ENCODE measurements at places on chromosomes 3 and 15.
A peak's percentile ranks its signal among the peaks of the same experiment; 100 is the strongest.

GRCh38 chr3:153242896-153243295, 80.9 kb downstream of the RAP2B start:
- no peak for DNase-seq

- no peak for DNase-seq
Measured at GRCh38 chr15:92753591-92753990, 98.0 kb upstream of the FAM174B start.

DNA sequence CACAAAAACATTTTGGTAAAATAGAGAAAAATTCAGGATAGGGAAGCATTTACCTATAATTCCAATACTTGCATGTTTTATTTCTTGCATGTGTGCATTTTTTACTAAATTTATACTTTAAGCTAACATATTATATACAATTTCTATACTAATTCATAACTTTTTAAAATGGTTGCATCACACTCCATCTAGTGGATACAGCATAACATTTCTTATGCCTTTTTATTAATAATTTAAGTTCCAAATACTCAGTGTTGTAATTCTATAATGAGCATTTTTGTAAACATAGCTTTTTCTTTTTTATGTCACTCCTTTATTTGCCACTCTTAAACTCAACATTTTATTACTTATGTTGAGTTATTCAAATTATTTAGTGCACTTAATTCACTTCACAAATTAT, 477.7 kb downstream of the ZBBX start:
- no peak for DNase-seq

- no peak for DNase-seq
Measured at GRCh38 chr3:149364624-149365023, 12.8 kb downstream of the TM4SF1 start.

- no peak for DNase-seq
Measured at GRCh38 chr3:36840453-36840921, 76.1 kb upstream of the DCLK3 start.

DNA sequence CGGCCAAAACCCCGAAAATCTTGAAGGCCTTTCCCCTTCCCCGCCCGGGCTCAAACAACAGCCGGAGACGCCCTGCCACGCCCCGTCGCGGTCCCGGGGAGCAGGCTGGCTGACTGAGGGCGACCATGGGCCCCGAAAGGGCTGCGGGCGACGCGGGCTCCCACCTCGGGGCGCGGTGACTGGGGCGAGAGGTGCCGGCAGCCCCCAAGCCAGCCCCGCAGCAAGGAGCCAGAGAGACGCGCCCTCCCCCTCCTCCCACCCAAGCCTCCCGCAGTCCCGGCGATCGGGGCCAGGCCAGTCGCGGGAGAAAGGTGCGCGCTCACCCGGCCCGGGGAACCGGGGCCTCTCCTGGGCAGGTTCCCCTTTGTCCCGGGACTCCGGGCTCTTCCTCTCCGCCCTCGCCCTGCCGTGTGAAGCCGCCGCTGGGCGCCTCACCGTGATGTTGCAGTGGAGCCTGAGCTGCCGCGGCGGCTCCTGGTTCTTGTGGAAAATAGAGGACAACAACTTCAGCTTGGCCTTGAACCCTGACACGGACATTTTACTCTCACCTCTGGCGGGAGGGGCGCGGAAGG, 30.6 kb upstream of the ZSCAN2 start:
- peak; percentile 39 for DNase-seq

- DNase-seq = no peak
Measured at GRCh38 chr15:42808913-42809312, 72.0 kb upstream of the CDAN1 start.

GRCh38 chr15:89002281-89002761, 85.9 kb upstream of the ABHD2 start:
- DNase-seq = no peak

DNA sequence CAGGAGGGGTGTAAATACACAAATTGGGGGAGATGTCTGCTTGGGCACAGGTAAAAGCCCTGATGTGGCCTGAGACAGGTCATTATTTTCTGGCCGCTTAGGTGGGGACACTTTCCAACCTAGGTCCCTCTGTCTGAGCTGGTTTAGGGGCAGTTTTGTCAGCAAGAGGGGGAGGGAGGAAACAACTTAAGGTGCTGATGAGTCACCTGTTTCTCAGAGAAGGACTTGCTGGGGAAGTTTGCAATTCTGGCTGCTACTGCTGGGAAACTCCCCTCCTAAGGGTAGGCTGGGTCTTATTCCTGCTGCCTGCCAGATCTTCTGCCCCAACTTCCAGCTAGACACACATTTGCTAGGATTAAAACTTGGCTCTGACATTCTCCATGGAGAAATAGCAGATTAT, 4.8 kb upstream of the RHOV start:
- no peak for DNase-seq

DNA sequence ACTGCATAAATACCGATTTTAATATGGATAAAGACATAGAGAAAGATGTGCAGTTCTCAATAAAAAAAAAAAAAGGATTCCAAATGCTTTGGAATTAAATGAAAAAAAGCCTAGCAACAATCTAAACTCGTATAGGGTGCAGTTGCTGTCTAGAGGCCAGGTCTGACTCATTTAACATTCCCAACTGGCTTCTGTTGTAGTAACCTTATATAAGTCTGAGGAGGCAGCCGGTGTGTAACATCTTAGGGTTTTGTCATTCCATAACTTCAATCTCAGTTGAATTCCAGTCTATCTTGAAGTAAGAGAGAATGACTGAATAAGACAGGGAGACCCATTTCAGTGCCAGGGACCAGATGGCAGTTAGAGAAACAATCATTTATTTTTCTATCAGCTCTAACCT, 6.5 kb downstream of the PDCD10 start:
- no peak for DNase-seq

DNA sequence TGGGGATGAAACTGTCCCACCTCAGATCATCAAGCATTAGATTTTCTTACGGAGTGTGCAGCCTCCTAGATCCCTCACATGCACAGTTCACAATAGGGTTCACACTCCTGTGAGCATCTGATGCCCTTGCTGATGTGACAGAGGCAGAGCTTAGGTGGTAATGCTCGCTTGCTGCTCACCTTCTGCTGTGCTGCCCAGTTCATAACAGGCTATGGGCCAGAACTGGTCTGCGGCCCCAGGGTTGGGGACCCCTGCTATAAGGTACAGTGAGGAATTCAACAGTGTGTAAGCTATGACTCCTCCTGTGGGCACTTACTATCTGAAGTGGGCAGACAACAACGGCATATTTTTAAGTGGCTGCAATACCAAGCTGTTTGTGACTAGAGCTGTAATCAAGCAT, 187.9 kb upstream of the BHLHE40 start:
- no peak for DNase-seq

GRCh38 chr3:153350420-153350819, 188.4 kb downstream of the RAP2B start:
- DNase-seq = no peak

GRCh38 chr3:458653-459310, 262.2 kb downstream of the CHL1 start:
- DNase-seq = no peak

- no peak for DNase-seq
Measured at GRCh38 chr15:74275957-74276356, 39.8 kb downstream of the CCDC33 start.

DNA sequence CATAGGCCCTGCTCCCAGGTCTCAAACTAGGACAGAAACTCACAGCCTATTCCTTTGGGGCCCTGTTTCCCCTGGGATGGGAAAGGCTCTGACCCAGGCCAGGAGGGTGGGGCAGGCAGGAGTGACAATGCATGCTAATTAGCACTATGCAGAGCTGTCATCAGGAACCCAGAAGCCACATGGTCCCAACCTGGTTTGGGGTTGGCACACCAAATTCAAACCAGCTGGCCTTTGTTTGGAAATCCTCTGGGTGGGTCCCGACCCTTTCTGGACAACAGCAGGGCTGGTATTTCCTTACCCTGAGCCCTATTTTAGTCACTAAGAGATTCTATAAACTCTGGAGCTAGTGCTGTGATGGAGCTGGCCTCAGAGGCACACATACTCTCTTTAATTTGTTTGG, 166.2 kb downstream of the LRTM1 start:
- DNase-seq = no peak

GRCh38 chr3:143118630-143119008, 952 bp upstream of the CHST2 start:
- DNase-seq = no peak

GRCh38 chr3:127408022-127408683, 120.3 kb upstream of the PRR20G start:
- DNase-seq = no peak

DNA sequence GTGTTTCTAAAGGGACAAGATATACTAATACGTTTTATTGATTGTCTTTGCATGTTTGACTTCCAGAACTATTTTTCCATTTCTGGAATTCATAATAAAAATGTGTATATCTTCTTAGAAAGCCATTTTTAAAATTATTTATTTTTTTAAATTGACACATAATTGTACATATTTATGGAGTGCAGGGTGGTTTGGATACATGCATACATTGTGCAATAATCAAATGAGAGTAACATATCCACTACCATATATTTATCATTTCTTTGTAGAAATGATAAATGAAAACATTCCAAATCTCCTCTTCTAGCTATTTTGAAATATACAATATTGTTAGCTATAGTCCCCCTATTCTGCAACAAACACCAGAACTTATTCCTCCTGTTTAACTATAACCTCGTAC, 156.5 kb upstream of the ABI3BP start:
- DNase-seq = no peak

GRCh38 chr3:44340058-44340395, 1.5 kb downstream of the TCAIM start:
- no peak for DNase-seq

DNA sequence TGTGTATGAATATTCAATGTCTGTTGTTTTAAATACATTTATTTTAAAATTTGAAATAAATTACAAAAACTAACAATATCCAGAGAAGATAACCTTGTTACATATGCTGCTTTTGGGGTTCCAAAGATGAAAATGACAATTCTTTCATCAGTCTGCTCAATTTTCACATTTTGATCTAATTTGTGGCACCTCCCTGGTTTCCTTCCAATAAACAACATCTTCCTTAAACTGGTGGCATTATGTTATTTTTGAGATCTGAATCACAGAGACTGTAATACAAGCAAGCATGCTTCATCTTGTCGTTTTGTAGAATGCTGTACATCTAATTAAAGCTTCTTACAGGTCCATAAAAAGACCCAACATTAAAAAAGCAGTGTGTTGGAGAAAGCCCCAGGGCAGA, 2.2 kb upstream of the SNRK start:
- DNase-seq = no peak

GRCh38 chr15:41284427-41285177, 47.8 kb downstream of the OIP5 start:
- no peak for DNase-seq

- no peak for DNase-seq
Measured at GRCh38 chr3:9862391-9863057, 17.5 kb downstream of the CIDEC start.

- no peak for DNase-seq
Measured at GRCh38 chr3:140954576-140954975, 12.9 kb downstream of the SLC25A36 start.

DNA sequence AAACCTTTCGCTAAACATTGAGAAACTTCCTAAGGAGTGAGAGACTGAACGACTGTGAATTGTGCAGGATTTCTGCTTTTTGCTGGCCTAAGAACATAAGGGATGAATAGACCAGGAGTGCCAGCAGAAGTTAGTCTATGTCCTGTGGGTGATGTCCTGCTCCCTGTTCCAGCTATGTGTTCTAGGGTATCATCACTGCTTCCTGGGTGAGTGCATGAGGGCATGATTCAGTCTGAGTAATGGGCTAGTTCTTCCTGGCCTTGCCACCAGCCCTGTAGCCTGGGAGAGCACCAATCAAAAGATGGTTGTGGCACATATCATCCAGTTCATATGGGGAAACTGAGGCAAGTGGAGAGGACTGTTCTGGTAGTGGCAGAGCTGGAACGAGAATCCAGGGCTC, 153.9 kb upstream of the TPM1 start:
- DNase-seq = no peak

DNA sequence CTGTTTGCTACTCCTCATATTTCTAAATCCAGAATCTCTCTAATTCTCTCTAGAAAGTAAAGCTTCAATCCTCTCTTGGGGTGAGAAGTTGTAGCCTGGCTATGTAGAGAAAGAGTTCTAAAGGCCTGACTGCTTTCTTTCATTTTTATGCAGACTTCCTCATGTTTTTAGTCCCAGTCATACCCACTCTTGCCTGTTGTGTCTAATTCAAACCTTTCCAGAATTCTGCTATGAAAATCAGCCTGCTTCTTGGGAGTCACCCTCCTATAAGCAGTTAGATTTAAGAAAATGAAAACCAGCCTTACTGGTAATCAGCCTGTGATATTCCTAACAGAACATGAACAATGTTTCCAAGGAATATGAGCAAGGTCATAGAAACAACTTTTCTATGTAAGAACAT, 14.8 kb upstream of the ZNF639 start:
- no peak for DNase-seq

GRCh38 chr3:157441102-157441624, 4.5 kb downstream of the PTX3 start:
- no peak for DNase-seq

DNA sequence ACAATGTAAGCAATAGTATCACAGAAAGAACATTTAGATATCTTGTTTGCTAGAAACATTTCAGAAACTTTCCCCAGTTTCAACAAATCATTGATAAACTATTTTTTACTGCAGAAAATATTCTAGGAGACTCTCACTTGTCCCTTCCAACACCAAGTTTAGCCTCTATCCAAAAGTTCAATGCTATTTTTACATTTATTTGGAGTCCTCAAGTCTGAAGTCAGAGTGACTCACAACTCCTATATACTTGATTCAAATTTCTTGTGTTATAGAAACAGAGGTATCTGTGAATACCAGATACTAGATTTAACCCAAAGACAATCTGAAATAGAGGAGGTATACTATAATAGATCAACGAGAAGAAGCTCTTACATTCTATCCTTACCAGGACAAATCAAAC, 49.6 kb downstream of the RFX7 start:
- DNase-seq = no peak

GRCh38 chr3:52109611-52110301, 44.5 kb downstream of the POC1A start:
- DNase-seq = no peak

DNA sequence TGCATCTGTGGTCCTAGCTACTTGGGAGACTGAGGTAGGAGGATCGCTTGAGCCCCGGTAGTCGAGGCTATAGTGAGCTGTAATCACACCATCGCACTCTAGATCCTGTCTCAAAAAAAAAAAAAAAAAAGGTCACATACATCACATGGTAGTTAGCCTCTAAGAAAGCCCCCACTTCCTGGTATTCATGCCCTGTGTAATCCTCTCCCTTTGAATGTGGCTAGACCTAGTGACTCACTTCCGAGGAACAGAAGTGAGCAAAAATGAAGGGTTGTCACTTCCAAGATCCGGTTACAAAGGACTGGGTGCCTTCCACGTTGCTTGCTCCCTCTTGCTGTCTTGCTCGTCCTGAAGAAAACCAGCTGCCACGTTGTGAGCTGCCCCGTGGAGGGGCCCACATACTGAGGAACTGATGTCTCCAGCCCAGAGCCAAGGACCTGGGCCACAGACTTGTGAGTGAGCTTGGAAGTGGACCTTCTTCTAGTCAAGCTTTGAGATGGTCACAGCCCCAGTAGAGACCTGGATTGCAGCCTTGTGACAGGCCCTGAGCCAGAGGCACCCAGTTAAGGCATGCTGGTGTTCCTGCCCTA, 12.6 kb upstream of the LCTL start:
- DNase-seq = no peak

Data from activated T-helper 1 cell treated with Interleukin-2 at 50 U/mL for 16 hours (primary cell).